Urothelium cell line (cell line): ENCODE measurements at places on chromosomes 7 and 10.

- DNase-seq, result peak; percentile 79
These were observed 48.7 kb upstream of the DYNC1I1 start for GRCh38 chr7:95723583-95724180.

- DNase-seq, result no peak
These were observed 13.8 kb downstream of the HSPA12A start for GRCh38 chr10:116728526-116729096.

- no peak for DNase-seq
These were observed 519.2 kb downstream of the TFEC start for GRCh38 chr7:115511330-115511729.

- peak; percentile 78 for DNase-seq
These were observed 113.3 kb upstream of the CREB5 start for GRCh38 chr7:28298870-28299518.

DNA sequence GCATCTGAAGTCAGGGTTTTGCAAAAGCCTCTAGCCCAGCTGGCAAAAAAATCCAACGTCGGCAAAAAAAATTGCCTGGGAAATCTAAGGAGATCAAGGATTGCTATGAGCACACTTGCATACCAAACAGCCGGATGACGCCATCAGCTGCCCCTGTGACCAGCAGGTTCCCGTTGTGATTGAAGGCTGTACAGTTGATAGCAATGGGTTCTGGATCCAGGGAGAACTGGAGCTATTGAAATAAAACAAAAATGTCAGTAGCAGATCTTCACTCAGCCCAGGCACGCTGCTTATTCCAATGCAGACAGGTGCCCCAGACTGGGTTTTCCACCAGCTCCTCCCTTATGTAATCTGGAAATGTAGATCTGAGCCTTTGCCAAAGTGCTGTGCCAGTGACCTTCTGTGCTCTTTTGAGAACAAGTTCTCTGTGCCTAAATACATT is 18.7 kb upstream of the CYREN start:
- no peak for DNase-seq

- DNase-seq, result no peak
These were observed 87.7 kb downstream of the PIK3CG start for GRCh38 chr7:106952658-106953231.
